Mucosa of gallbladder (tissue), 1 donor: ENCODE measurements at places on chromosomes 3 and 15.

GRCh38 chr3:78670094-78670493 lies 1097.7 kb downstream of the ROBO1 start:
- DNase-seq = no peak

GRCh38 chr3:154538566-154539360 lies 108.8 kb upstream of the GPR149 start:
- no peak for DNase-seq

- DNase-seq = no peak
Measured at GRCh38 chr3:30428251-30428650, 178.2 kb upstream of the TGFBR2 start.

- no peak for DNase-seq
Measured at GRCh38 chr15:88016406-88016805, 240.1 kb downstream of the NTRK3 start.

- no peak for DNase-seq
Measured at GRCh38 chr15:88256279-88257230, at the start of gene NTRK3. NTRK3 (minus strand) TSS chr15:88256739; CDS start chr15:88256153, 586 bp downstream.

- DNase-seq = peak; percentile 57
Measured at GRCh38 chr3:129908417-129908816, 14.9 kb upstream of the TMCC1 start.

DNA sequence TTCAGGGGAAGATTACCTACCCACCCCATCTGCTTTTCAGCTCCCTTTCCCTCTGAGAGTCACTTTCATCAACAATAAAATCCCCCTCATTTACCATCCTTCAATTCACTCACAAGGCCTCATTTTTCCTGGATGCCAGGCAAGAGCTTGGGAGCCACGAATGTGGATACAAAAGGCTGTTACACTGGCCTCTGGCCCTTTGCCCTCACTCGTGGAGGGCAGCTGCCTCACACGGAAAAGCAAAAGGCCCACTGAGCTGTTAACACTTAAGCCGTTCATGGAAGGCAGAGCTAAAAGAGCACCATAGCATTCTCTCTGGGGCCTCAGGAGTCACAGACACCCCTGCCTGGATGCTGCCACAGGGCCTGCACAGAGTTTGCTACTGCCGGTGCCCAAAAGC lies 102.4 kb upstream of the TUSC7 start:
- DNase-seq = no peak

- no peak for DNase-seq
Measured at GRCh38 chr15:25930931-25931330, 67.8 kb upstream of the ATP10A start.

GRCh38 chr3:141241616-141242376 lies 10.2 kb downstream of the PXYLP1 start:
- DNase-seq = no peak
